Stromal cell of bone marrow (primary cell): ENCODE measurements at places on chromosomes 5 and 9.

DNA sequence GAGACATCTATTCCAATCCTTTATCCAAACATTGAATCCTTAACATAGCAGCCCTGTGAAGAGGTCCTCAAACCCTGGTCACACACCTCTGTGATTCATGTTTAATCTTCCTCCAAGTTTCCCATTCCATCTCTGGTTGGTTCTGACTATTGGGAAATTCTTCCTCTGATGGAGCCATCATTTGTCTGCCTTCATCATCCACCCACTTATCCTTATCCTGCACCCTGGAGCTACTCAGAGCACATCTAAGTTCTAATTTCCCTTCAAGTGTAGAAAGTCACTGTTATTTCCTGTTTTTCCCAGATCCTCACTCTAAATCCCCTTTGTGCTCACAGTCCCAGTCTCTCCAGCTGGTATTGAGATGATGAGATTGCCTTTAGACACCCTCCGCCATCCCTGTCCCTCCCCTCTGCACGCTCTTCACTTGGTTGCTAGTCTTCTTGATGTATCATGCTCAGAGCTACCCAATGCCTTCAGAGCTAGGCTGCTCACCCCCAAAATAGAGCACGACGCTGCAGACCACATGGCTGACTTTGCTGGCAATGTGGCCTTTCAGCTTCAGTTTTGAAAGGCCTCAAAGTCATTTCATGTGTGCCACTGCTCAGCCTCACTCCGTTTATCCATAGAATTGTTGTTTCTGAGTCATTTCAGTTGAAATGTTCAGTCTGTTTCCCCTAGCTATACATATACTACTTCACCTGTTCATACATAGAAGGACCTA lies 154.3 kb downstream of the PALM2AKAP2 start:
- DNase-seq: no peak

DNA sequence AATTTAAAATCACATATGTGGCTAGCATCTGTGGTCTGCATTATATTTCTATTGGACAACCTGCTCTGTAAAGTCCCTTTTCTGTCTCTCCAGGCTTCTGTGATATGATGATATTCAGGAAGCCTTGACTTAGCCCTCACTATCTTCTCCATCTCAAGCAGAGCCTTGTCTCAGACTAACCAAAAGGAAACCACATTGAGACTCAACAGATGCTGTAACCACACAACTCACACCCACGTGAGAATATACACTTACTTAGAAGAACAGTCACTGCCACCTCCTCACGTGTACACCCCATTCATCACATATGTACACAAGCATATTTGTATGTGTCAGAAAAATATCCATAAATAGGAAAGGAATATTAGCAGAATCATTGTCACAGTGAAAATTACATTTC lies 33.6 kb downstream of the HTR4 start:
- DNase-seq: no peak

- no peak for DNase-seq
Measured at GRCh38 chr9:93904649-93905472, 50.3 kb downstream of the BARX1 start.

DNA sequence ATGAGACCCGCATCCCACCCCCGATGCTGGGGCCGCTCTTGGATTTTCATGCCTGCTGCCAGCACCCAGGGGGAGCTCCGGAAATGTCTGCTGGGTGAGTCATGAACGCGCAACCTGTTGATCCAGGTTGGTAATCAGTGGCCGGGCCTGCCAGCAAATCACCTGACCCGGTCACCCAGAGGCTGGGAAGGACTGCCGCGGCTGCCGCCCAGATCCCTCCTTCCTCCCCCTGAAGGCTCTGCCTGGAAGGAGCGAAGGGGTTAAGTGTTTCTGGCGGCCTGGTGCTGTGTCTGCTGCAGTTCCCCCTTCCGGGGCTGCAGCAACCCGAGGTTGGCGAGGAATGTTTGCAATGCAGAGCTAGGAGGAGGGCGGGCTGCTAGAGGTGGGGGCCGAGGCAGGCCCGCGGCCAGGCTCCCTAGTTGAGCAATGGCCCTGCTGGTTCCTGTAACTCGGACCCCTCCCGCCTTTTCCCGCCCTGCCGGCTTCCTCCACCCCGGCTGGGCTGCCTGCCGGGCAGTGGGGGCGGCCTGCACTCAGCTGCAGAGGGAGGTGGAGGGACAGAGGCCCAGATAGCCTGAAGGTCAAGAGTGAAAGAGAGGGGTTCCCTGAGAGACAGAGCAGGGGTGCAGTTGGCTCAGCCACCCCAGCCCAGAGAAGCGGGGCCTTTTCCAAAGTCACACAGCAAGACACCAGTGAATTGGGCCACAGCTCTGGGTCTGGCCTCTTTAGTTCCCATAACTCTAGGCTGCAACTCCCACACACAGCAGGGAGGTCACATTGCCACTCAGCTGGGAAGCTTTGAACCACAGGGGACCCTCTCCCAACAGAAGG lies 156.3 kb upstream of the IER5L start:
- peak; percentile 87 for DNase-seq

DNA sequence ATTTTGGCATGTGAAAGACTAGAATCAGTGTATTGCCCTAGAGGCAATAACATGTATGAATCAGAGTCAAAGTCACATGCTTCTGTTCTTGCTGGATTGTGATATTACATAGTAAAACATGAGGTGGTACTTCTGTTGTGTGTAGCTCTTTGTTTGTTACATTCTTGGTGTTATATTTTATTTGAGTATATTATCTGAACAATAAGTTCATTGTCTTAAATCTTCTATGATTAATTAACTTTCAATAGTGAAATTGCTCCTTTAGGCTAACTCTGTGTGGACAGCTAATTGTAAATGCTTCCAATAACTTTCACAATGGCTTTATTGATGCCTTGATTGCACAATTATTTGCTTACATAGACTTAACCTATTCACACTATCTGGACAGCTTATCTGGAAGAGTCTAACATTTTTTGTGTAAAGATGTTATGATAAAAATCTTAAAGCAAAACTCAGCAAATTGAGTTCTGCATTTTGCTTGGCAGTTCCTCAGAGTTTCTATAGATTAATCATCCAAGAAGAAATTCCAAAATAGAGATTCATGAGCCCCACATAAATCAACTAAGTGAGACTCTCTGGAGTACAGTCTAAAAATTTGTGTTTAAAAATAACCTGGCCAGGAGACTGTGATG lies 239.6 kb upstream of the TUSC1 start:
- no peak for DNase-seq

GRCh38 chr5:168153876-168154270 lies 137.6 kb upstream of the WWC1 start:
- no peak for DNase-seq

DNA sequence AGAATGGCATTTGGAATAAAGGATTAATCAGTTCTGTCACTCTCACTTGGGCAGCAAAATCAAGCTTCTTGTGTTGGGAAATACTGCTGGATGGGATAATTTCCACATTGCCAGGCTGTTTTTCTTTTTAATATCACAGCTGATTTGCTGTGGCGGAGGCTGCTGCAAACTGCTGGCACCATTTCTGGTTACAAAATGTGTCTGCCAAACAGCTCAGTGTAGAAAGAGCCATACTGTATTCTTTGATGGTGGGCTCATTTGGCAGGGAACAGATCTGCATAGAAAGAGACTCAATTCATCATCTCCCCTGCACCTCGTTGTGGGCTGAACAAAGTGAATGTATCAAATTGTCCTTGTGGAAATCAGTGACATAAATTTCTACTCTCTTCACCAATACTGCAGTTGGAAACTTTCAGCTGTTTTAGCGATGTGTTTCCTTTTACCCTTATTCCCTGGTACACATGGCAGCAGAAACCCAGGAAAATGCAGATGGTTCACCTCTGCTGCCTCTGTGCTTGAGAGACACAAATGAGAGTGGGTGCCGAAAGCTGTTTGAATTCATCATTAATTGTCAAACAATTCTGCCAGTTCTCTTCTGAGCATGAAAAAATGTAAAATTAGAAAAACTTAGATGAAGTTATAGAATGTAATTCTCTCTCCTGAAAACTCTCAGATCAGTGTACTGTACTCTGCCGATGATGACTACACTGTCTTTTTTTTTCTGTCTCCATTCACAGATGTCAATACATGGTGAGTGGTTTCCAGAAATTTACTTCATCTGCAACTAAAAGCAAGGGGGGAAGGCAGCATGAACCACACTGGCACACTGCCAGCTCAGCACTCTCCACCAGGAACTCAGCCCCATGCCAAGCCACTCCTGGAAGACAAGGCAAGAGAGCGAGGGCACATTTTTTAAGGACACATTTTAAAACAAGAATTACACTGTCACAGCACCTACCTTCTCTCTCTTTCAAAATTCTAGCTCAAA lies 75.0 kb downstream of the HMHB1 start:
- DNase-seq: peak; percentile 46

DNA sequence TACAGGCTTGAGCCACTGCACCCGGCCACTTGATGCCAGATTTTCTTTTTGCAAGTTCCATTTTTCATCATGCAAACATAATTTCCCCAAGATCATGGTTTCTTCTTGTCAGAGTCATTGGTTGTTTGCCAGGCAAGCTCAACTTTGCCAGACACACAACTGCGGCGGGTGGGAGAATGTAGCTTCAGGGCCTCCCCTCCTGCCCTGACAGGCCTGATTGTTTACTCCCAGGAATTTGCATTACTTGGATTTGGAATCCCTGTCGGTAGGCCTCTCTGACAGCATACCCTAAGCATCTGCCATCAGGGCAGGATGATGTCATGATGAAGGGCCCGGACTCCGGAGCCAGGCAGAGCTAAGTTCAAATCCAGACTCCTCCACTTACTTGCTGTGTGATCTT lies 15.1 kb downstream of the RPS14 start:
- DNase-seq: no peak

DNA sequence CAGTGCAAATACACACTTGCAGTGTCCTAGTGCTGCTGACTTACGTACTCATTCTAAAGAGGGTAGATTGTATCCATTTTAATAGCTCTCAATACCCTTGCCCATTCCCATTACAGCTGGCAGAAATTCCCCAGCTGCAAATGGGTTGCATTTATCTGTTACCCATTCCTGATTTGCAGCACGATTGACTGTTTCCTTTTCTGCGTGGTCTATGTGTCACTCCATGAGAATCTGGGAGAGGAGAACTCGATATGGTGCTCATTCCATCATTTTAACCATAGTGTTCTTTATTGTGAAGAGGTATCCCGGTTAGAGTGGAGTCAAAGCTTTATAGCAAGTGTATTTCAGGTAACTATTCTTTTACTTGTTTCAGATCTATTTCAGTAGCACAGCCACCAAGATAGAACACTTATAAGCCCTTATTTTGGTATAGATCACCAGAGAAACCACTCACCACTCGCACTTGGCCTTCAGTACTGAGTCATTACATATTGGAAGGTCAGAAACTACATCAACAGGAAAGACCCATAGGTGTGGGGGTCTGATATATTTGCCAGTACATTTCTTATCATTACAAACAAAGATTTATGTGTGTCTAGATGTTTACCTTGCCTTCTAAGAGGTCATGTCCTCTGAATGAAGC lies 139.5 kb downstream of the MUSK start:
- DNase-seq: no peak

DNA sequence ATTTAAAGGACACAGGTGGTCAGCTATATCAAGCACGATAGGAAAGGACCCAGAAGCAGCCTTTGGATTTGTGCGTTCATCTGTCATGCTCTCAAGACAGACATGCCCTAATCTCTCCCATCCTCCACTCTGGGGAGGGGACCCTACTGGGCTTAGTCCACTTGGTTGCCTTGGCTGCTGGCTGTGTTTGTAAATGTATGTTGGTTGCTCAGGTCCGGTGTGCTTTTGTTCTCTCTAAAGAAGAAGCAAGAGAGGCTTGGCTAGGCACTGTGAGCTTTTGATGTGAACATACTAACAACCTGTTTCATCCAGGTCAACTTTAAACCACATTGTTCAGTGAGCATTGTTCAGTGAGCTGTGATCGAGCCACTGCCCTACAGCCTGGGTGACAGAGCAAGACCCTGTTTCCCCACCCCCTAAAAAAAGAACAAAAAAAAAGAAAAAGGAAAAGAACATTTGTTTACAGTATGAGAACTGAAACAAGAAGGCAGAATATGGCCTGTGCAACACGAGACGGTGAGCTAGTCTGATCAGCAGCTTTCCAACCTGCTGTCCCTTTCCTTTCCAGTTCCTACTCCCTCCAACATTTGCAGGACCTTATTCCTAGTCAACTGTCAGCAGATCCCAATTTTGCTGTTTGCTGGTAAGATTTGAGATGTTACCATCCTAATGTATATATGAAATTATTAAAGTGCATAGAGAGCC lies 228.3 kb downstream of the ARHGAP26 start:
- DNase-seq: no peak

DNA sequence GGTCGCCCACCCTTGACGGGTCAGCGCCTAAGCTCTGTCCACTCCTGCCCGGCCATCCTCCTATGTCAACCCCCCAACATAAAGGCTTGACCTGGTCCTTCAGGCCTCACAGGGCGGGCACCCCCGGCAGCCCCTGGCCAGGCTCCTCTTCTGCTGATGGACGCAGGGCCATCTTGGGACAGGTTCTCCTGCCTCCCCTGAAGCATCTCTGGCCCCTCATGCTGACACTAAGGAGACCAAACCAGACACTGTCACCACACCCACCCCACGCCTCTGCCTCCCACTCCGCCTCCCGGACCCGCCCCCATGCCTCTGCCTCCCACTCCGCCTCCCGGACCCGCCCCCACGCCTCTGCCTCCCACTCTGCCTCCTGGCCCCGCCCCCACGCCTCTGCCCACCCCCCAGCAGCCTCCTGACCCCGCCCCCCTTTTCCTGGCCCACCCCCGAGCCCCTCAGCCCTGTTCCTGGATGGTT lies 6.8 kb downstream of the OBP2A start:
- no peak for DNase-seq

DNA sequence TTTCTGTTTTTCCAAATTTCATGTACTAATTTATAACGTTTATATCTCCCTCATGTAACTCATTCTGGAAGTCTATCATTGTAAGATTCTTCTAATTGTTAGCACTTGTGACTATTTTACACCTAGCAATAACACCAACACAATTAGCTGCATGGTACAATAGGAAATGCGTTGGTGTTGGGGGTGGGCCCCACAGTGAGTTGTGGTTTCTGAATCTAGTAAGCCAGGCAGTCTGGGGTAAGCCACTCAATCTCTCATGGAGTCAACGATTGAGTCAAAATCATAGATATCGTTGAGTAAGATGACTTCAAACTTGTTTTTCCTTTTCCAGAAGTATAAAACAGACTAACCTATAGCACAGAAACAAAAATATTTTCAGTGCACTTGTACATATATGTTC lies 30.0 kb downstream of the IRX1 start:
- no peak for DNase-seq

- DNase-seq: no peak
Measured at GRCh38 chr5:72628771-72629371, 121.7 kb upstream of the ZNF366 start.
